ENCODE measurements at places on chromosomes 12 and 14. TPM values are rescaled to one million over a fixed set of nuclear protein-coding genes. Genes with fewer than 3 reads are reported as not detected.
A peak's percentile ranks its signal among the peaks of the same experiment; 100 is the strongest.

The RNASE7 gene
- not detected for total RNA-seq

The ACAD10 gene
- total RNA-seq = 18.7 TPM

The MUCL1 gene
- total RNA-seq = not detected

The TMEM179 gene
- 0.75 TPM for total RNA-seq

- DNase-seq = no peak
These were observed 39.1 kb downstream of the TSPAN11 start for GRCh38 chr12:30965613-30965985.

GRCh38 chr12:3154006-3154405, 76.8 kb downstream of the TSPAN9 start:
- no peak for DNase-seq

GRCh38 chr14:40133463-40133862, 701.2 kb upstream of the FBXO33 start:
- DNase-seq = no peak

GRCh38 chr12:113174461-113175384, 10.6 kb downstream of the DDX54 start:
- DNase-seq = no peak

- no peak for DNase-seq
These were observed 128.9 kb downstream of the FOXA1 start for GRCh38 chr14:37466003-37466622.

- DNase-seq = no peak
These were observed 25.5 kb upstream of the NPFF start for GRCh38 chr12:53532524-53533445.

GRCh38 chr14:102849526-102850379, 72.5 kb downstream of the TRAF3 start:
- DNase-seq = peak; percentile 39

GRCh38 chr14:78951602-78952001, 781.4 kb downstream of the NRXN3 start:
- peak; percentile 29 for DNase-seq

DNA sequence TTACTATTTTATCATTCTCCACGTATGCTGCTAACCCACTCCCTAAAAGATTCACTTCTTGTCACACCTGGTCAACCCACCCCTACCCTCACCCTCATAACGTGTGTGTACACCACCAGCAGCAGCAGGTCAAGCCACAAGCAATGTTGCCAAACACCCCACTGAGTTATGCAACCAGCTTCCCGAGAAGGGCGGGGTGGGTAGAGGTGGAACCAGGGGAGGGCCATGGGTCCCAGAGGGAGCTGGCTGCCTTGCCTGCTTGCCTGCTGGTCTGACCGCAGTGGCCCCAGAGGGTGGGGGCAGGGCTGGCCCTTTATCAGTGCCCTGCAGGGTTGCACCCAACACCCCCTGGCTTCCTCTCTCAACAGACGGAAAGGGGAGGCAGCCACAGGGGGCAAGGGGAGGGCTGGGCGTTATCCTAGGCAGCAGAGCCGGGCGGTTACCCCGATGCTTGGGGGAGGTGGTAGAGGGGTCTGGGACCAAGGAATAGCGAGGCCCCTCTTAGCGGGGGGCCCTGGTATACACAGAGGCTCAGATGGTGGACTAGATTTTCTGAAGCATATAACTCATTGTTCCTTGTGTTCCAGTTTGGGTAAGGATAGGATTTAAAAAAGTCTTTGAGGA, 3.5 kb upstream of the NFE2 start:
- peak; percentile 49 for DNase-seq

GRCh38 chr12:57803319-57803893, 15.1 kb downstream of the AVIL start:
- no peak for DNase-seq

DNA sequence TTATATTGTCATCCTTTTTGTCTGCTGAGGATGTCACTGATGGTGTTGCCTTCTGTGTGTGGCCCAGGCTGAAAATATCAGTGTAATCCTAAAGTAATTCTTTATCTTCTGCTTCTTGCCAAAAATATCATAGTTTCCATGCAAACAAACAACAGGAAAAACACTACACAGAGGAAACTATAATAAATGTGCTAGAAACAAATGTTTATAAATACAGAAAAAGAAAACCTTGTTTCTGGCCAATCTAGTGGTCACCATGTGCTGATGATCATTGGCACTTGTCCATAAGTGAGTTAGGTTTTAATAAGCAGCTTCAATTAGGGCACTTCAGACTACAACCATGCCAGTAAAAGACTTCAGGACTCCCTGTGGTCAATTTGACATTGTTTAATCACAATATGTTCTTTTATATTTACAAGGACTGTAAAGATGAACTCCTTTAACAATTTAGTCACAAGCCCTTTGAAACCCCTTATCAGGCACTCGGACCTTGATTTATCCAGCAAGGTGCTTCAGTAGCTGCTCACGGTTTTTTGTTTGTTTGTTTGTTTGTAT, 124.8 kb downstream of the TMTC3 start:
- no peak for DNase-seq

GRCh38 chr14:65703521-65703920, 291.0 kb downstream of the FUT8 start:
- no peak for DNase-seq

GRCh38 chr12:105570944-105571343, 240.5 kb downstream of the C12orf75 start:
- DNase-seq = no peak

DNA sequence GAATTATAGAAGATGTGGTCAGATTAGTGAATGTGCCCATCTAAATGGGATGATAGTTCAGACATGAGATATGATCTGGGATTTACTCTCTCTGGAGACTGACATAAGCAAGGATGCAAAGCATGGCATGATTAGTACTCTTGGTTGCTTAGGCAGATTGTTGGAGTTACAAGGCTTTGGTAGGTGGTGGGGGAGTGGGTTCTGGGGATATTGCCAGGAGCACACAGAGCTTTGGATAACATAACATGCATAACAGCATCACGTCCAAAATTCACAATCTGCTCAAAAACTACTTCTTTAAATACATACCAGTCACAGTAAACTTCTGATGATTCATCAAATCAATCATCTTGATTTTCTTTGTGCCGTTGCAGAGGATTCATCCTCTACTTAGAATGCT, 287.4 kb downstream of the ACSS3 start:
- no peak for DNase-seq

DNA sequence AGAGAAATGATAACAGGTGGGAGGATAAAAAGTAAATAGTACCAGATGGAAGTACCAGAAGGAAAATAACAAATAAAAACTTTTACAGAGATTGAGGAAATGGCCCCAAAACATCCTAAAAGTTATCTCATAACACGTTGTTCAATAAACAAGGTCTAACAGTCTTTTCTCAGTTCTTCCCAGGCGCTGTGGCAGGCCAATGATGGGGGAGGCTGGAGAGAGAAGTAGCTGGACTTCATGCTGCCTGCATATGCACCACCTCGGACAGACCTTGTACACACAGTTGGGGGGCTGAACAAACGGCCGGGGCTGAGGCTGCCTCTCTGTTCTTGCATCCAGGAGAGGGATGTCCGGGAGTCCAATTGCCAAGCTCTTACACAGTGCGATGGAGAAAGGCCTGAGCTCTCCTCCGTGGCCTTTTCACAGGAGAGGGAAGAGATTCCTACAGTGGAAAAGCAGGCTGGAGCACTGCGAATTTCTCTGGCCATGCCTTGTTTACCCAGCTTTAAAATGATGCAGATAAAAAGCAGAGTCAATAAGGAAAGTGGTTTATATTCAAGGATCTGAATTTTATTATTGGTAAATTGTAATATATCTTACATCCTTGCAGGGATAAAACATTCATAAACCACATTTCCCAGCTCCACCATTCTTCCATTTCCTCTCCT, 109.8 kb downstream of the PHLDA1 start:
- DNase-seq = no peak

- DNase-seq = no peak
These were observed 8.5 kb upstream of the SIVA1 start for GRCh38 chr14:104744484-104744883.

DNA sequence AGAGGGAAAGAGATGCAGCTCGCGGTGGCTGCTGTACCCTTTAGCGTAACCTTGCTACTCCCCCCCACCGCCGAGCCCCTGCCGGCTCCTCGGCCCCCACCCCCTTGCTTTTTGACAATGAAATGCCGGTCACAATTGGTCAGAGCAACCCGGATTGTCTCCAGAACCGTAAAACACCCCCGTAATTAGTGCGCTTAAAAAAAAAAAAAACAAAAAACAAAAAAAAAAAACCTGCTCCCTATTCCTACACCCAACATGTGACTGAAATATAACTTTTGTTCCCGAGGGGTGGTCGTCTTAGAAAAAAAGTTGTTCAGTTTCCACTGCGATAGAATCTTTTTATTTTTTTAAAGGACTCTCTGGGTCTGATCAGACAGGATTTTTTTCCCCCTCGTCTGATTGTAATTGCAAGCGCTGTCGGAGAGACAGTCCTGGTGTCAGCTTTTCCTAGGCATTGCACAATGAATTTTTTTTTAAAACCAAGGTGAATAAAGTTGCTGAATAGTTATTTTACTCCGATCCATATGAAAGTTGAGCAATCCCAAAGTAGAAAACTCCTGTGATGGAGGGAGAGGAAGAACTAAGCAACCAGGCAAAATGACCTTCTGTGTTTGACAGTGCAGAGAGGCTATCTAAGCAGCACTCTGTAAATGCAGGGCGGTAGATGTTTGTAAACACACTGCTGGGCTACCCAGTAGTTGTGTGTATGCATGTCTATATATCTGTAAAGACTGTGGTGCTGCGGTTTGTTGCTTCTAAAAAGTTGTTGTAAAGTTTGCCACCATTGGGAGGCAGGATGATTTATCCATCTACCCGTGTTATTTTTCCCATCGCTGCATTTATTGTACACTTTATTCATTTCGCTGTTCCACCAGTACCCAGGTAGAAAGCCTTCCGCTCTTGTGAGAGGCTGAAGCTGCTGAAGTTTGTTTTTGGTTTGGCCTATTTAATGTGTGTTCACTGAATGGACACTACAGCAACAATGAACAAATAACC, 1.1 kb downstream of the ETV6 start:
- DNase-seq = no peak

- DNase-seq = no peak
These were observed 72.7 kb downstream of the NCOR2 start for GRCh38 chr12:124494751-124495129.

DNA sequence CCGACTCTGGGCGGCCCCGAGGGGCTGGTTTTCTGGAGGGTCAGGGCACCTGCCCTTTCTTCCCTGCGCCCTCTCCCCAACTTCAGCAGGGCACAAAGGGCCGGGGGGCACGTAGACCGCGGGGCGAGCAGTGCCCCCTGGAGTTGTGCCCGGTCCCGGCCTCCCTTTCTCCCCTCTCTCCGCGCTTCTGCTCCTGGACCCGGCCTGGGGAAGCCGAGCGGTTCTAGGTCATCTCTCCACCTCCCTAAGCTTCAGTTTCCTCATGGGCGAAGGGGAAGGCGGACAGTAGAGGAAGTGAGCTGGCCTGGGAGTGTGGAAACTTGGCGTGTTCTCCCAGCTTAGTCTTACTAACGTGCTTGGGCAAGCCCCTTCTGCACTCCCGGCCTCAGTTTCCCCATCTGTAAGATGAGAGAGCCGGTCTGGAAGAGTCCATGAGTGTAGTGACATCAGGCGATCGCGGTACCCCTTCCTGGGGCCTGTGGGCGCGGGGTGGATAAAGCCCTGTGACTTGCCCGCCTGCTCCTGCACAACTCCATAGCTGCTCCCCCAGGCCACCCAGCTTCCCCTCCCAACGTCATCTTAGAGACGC, 158.6 kb upstream of the PARP11 start:
- DNase-seq = peak; percentile 51

DNA sequence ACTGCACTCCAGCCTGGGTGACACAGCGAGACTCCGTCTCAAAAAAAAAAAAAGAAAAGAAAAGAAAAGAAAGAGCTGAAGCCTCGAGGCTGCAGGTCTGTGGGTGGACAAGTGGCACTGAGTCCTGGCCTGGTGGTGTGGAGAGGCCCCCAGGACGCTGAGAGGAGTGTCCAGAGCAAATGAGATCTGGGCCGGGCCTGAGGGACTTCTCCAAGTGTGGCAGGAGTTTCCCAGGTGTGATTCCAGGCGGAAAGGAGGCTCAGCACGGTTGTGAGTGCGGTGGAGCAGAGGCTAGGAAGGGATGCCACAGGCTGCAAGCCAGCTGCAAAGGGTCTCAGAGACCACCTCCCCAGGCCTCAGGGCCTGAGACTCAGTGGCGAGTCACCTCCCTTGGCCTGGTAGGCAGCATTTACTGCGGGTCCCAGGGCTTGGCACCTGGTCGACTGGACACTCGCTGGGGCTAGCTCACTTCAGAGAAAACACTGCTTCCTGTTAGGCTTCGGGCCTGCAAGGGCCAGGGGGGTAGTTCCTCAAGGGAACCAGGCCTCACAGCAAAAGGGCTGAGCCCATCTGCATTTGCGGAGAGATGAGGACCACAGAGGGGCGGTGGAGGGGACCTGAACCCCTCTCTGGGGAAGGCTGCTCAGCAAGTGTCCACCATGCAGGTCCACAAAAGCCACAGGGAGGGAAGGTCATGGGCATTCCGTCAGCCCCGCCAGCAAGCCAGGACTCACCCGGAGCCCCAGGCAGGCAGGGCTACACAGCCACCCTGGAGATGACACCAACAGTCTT, 11.7 kb downstream of the TTC7B start:
- no peak for DNase-seq

DNA sequence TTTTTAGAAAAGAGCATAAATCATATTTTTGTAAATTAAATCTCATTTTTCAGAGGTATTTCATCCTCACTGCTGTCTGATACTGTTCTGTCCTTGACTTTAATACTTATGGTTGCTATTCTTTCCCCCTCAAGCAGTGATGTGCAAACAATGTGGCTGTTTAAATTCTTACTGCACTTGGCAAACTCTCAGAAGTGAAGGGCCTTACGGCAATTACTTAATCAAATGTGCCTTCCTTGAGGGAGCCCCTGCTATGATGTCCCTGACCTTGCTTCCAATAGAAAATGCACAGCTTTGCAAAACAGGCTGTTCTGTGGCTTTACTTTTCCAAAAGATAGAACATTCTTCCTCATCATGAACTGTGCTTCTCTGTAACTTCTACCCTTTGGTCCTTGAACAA, 35.2 kb downstream of the UBE3B start:
- no peak for DNase-seq

DNA sequence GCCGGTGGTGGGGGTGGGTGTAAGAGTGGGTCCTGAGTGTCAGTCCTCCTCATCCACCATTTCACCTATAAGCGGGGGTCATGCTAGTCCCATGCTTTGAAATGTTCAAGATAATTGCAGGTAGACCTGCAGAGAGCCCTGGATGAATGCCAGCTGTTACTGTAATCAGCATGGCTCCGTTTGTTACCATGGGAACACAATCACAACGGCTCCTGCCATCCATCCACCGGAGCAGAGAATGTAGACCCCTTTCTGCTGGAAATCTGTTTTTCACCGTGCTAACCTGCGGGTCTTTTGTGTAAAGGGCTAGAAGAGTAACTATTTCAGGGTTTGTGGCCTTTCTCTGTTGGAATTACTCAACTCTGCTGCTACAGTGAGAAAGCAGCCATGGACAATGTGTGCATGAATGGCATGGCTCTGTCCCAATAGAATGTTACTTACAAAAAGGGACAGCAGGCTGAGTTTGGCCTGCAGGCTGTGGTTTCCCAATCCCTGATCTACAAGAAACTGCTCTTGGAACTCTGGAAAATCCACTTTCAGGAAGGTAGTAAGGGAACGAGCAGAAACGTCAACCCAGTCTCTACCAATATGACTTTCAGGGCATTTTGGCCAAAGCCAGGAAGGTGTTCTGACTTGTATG, 36.1 kb downstream of the KCTD10 start:
- DNase-seq = no peak

- DNase-seq = peak; percentile 74
These were observed 96.1 kb downstream of the PPHLN1 start for GRCh38 chr12:42421844-42422779.

GRCh38 chr12:89707703-89708564, 704 bp downstream of the ATP2B1 start:
- DNase-seq = no peak

All from astrocyte (in vitro differentiated cells and primary cell).